ENCODE measurements at places on chromosomes 4 and X. TPM values are rescaled to one million over a fixed set of nuclear protein-coding genes. Genes with fewer than 3 reads are reported as not detected.

The HS3ST1 gene
- total RNA-seq, result 0.34 TPM

The FAM47A gene
- total RNA-seq, result not detected

The SSX2B gene
- not detected for total RNA-seq

The MAGEC2 gene
- not detected for total RNA-seq

The EDA2R gene
- 11.0 TPM for total RNA-seq

The LRPAP1 gene
- total RNA-seq, result 139 TPM

The TMPRSS11A gene
- total RNA-seq, result not detected

The CHRNA9 gene
- total RNA-seq, result 1.2 TPM

The CA5B gene
- total RNA-seq, result 2.6 TPM

The DCAF8L2 gene
- not detected for total RNA-seq

The LONRF3 gene
- total RNA-seq, result 3.5 TPM

The SLC4A4 gene
- 2.8 TPM for total RNA-seq

The MAP3K15 gene
- total RNA-seq, result 1.7 TPM

The TLL1 gene
- 0.30 TPM for total RNA-seq

All from A549 treated with RU486 at 1 μM for 4 hours (cell line).